Suppressor macrophage treated with lipopolysaccharide for 4 hours (primary cell): ENCODE measurements at places on chromosomes 3 and 15.

DNA sequence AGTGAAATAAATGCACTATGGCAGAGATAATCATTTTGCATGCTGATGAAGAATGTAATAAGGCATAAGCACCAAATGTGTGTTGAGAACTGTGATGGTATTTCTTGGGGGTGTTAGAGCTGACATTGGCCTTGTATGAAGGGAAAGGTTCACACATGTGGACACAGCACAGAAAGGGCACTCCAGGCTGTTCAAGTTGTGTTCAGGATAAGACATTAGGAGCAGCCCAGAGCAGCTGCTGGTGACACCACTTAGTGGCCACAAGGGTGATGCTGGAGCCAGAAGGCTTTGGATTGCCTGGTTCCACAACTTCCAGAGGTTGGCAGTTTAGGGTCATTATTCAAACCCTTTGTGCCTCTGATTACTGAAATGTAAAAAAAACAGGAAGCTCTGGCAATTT is 155.4 kb downstream of the GOLGA6L6 start:
- no peak for DNase-seq

GRCh38 chr3:139450159-139450558 is 26.2 kb downstream of the RBP2 start:
- no peak for DNase-seq

DNA sequence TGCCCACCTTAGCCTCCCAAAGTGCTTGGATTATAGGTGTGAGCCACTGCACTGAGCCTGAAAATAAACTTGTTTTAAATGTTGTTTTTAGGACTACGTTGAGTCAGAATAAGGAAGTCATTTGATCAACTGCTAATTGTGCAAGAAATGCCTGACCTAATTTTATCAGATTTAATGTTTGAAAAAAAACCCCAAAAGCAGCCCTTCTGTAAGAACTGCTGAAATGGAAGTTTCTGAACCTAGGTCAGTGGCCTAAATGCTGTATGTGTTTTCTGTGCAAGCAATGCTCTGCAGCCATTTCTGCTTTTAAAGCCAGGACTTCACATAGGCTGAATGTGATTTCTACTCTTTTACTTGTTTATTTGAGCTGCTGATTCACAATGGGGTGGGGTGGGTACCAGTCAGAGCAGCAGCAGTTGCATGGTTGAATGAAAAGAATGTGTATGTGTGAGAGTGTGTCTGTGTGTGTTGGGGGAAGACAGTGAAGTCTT is 6.6 kb downstream of the GPX1 start:
- peak; percentile 88 for DNase-seq

- no peak for DNase-seq
Measured at GRCh38 chr15:37652646-37653417, 281.6 kb upstream of the TMCO5A start.

- DNase-seq = peak; percentile 27
Measured at GRCh38 chr3:122858373-122858772, 63.5 kb downstream of the SLC49A4 start.

GRCh38 chr15:85539491-85539890 is 159.1 kb downstream of the AKAP13 start:
- no peak for DNase-seq

DNA sequence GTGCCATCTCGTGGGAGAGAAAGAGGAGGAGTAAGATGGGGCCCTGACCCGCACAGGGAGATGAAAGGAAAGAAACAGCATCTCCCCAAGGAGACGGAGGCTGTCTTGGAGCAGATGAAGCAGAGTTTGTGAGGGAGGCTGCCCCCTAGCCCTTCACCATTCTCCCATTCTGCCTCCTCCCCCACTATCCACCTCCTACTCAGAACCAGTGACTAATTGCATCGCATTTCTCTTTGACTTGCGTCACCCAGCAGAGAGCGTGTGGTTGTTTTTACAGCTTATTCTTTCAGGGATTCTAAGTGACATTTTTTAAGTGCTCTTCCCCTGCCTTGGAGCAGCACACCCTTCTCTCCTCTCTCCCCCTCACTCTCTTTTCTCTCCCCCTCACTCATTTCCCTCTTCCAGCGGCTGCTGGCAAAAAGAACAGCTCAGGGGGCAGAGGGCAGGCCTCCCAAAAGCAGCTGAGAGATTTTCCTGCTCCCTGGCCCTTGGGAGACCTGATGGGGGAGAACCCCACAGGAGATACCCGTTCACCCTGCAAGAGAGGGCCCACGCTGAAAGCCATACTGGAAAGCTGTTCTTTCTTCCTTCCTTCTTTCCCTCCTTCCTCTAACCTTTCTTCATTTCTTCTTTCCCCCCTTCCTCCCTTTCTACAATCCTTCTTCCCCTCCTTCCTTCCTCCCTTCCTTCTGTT is 91.8 kb downstream of the MRPL46 start:
- DNase-seq = no peak

DNA sequence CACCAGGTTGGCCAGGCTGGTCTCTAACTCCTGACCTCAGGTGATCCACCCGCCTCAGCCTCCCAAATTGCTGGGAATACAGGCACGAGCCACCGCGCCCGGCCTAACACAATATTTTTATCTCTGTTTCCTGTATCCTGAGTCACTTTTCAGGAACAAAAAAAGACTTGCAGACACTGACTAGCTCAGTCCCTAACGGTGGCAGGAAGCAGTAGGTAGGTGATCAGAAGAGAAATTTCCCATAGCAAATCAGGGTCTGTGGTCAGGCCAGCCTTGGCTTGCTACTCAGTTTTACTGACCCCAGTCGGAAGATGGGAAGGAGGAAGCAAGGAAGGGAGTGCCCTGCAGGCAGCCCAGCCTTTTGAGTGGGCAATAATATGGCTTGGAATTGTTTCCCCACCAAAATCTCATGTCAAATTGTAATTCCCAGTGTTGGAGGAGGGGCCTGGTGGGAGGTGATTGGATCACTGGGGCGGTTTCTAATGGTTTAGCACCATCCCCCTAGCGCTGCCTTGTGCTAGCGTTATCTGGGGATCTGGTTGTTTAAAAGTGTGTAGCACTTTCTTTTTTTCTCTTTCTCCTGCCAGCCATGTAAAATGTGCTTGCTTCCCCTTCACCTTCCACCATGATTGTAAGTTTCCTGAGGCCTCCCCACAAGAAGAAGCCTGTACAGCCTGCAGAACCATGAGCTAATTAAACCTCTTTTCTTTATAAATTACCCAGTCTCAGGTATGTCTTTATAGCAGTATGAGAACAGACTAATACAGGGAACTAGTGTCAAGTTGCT is 19.5 kb upstream of the CDCP1 start:
- no peak for DNase-seq

GRCh38 chr15:77503764-77504163 is 83.1 kb downstream of the HMG20A start:
- no peak for DNase-seq

- peak; percentile 8 for DNase-seq
Measured at GRCh38 chr3:42376344-42376798, 34.0 kb downstream of the LYZL4 start.

- no peak for DNase-seq
Measured at GRCh38 chr3:81989758-81990157, 228.3 kb upstream of the GBE1 start.

DNA sequence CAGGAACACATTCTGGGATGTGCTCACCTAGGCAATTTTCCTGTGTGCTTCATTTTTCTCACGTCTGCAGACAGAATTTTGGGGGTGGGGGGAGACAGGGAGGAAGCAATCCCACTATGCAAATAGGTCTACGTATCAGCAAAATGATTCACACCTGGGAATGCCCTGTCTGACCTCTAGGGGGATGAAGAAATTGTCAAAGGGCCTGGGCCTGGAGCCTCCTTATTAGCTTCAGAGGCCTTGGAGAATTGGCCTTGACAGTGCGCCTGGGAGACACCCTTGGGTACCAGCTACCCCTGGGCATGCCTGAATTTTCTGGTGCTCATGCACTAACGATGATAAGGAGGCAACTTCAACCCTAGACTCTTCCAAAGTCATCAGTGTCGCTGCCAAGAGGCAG is 207.5 kb downstream of the CADPS start:
- no peak for DNase-seq

GRCh38 chr3:177692304-177692975 is 495.2 kb upstream of the TBL1XR1 start:
- peak; percentile 42 for DNase-seq

DNA sequence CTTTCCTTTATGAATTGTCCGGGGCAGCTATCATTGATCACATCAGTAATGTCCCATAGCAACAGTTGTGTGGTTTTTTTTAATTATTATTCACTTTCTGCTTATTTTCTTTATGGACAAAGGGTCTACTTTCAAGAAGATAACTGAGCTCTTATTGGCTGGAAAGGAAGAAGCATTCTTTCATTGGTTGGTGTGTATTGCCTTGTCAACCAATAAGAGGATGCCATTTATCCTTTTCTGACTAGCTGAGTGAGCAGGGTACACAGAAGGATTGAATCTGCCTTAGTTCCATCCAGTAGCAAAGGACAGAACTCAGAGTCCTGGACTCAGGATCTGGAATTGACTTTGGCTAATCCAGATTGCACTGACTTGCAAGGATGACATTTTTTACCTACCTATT is 13.2 kb upstream of the AEN start:
- no peak for DNase-seq

GRCh38 chr3:131801566-131801965 is 233.2 kb downstream of the CPNE4 start:
- no peak for DNase-seq

GRCh38 chr3:13014755-13015285 is 58.4 kb downstream of the IQSEC1 start:
- peak; percentile 29 for DNase-seq

GRCh38 chr3:169787791-169788190 is 14.6 kb downstream of the MYNN start:
- no peak for DNase-seq

DNA sequence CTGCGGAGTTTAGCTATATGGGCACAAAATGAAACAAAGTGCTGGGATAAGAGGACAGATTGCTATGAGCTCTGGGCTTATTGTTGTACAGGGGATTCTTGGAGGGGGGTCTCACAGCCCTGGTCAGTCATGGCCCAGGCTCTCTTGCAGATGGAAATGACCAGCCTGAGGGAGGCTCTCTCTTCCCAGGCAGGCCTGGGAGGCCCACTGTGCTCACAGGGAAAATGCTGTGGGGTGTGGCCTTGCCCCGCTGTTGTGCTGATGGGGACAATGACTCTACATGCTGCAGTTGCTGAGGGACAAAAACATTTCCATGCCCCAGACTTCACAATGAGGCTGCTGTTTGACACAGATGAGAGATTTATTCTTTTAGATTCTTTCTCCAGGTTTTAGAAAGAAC is 202.2 kb downstream of the KLF13 start:
- DNase-seq = no peak

GRCh38 chr3:50515565-50516439 is 12.4 kb upstream of the CACNA2D2 start:
- DNase-seq = peak; percentile 59

DNA sequence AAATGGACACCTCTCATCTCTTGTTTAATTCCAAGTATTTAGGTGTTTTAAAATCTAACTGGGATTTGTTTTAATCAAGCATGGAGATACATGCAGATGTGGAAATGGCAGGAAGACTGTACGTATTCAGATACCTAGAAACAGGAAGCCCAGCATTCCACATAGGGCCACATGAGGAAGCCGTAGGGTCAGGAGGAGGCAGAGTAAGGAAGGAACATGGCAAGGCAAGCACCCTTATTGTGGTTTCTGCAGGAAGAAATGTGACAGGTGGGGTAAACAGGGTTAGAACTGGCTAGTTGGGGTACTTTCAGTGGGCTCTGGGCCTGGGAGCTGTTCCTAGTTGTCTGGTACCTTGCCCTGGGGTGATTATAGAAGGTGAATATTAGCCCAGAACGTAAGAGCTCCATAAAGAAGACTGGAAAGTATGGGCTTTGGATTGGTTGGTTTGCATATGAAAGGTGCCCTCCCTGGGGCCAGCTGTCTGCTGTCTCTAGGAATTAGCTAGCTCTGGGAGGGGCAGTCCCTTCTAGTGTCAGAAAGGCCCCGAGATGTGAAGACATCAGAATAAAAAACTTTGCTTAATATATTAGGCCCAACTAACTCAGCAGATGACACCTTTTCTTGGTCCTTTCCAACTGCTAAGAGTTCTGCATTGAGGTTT is 107.7 kb upstream of the CADPS start:
- no peak for DNase-seq

- no peak for DNase-seq
Measured at GRCh38 chr3:69313251-69313650, 72.6 kb downstream of the FRMD4B start.

GRCh38 chr3:10561162-10561945 is 56.0 kb upstream of the ATP2B2 start:
- peak; percentile 37 for DNase-seq

- DNase-seq = peak; percentile 37
Measured at GRCh38 chr15:43107751-43108150, 1.9 kb upstream of the UBR1 start.

DNA sequence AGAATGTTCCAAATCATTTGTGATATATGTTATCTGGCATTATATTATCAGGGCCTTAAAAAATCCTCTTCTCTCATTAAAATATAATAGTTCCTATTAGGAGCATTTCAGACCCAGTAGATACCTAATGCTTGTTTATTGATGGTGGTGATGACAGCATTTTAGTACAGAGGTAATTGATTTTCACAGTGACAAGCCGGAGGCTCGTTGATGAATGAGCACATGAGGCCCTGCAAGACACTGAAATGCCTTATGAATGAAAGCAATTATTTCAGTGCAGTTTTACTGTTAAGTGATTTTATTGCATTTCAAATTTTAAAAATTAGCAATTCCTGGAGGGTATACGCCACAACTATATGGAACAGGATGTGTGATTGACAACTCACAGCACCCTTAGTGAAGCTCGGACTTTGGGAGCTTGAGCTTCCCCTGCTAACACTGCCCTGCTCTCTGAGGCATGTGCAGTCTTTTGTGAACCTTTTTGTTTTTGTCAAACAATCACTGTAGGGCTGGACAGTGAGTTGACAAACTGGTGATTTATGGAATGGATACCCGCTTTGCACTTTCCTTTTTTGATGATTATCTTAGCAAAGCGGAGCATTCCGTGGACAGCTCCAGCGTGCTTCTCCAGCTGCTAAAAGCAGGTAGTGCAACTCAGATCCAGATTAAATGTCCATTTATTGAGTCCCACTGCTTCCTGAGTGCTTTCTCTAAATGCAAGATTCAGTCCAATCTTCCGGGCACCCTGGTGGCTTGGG is 187.0 kb upstream of the ATP10A start:
- DNase-seq = no peak

- DNase-seq = no peak
Measured at GRCh38 chr3:137906985-137907649, 102.8 kb upstream of the CLDN18 start.

- DNase-seq = no peak
Measured at GRCh38 chr3:197720694-197721093, 16.0 kb downstream of the RUBCN start.

DNA sequence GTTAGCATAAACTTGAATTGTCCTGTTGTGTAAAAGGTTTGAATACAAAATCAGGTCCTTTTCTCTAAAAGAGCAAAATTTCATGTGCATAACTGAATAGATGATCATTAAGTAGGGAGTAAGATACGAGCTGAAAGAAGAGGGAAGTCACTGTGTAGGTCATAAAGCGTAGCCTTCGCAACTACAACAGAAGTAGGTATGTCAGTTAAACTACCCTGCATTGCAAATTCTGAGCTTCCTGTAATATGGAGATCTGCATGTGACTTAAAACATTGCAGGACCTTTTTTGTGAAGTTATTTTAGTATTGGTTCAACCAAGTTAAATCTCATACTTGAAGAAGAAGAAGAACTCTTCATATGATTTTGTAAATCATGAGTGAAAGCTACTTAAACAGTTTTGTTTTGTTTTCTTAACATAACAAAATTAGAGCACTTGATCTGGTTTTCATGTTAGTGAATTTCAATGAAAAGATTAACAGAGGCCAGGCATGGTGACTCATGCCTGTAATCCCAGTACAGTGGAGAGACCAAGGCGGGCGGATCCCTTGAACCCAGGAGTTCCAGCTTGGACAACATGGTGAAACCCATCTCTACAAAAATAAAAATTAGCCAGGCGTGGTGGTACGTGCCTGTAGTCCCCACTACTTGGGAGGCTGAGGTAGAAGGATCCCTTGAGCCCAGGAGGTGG is 26.4 kb downstream of the ARMC8 start:
- DNase-seq = peak; percentile 40
